ENCODE measurements at places on chromosomes 7 and 10.

- peak; percentile 53 for DNase-seq
These were observed 249.2 kb downstream of the SFMBT2 start for GRCh38 chr10:7161484-7162250.

- peak; percentile 4 for DNase-seq
These were observed 820 bp upstream of the NRG3 start for GRCh38 chr10:81873932-81874816.

DNA sequence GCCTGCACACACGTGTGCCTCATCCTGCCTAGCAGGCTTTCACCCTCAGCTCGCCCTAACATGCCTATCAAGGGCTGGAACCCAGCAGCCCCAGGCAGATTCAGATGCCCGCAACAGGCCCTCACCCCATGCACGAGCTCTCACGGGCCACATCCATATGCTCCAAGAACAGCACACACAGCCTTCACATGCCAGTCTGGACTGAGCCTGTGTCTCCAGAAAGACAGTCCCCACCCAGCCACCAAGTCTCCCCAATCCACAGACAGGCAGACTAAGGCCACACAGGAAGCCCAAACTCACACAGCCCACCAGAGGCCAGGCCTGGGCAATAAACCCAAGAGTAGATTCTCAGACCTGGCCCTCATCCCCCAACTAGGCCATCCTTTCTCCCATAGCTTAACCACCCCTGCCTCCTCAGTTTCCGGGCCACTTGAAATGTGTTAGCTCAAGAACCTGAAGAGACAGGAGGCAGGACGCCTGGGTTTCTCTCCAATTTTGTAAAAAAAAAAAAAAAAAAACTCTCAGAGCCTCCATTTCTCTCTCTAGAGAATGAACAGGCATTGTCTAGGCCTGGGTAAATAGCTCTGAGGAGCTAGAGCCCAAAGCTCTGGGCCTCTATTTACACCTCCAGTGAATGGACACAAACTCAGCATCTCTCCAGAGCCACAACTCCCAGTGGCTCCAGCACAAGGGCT lies 6.8 kb downstream of the LDB1 start:
- no peak for DNase-seq

DNA sequence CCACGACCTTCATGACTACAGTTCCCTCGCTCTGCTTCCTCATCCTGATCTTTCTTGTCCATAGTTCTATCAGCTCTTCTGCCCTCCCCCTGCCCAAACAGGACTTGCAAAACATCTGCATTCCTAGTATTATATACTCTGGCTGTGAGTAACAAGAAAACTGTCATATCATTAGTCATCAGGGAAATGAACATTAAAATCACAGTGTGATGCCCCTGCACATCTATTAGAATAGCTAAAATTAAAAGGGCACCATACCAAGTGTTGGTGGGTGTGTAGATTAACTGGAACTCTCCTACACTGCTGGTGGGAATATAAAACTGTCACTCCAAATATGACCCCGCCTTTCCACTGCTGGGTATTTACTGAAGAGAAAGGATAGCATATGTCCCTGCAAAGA lies 141.8 kb downstream of the C7orf25 start:
- DNase-seq = peak; percentile 37

- DNase-seq = no peak
These were observed 4.9 kb downstream of the CCDC172 start for GRCh38 chr10:116329153-116329552.

DNA sequence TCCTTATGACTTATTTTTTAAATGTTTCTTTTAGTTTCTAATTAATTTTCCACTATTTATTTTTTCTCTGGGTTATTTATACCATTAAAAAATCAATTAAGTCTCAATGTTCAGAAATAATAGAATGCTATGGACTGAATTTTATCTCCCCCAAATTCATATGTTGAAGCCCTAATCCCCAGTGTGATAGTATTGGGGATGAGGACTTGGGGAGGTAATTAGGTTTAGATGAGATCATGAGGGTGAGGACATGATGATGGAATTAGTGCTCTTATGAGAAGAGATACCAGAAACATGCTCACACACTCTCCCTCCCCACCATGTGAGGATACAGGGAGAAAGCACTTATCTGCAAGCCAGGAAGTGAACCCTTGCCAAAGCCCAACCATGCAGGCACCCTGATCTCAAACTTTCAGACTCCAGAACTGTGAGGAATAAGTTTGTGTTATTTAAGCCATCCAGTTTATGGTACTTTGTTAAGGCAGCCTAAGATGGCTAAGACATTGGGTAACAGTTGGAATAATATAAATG lies 202.6 kb downstream of the MDFIC start:
- peak; percentile 25 for DNase-seq

- no peak for DNase-seq
These were observed 62.6 kb downstream of the ZNF777 start for GRCh38 chr7:149398195-149398820.

DNA sequence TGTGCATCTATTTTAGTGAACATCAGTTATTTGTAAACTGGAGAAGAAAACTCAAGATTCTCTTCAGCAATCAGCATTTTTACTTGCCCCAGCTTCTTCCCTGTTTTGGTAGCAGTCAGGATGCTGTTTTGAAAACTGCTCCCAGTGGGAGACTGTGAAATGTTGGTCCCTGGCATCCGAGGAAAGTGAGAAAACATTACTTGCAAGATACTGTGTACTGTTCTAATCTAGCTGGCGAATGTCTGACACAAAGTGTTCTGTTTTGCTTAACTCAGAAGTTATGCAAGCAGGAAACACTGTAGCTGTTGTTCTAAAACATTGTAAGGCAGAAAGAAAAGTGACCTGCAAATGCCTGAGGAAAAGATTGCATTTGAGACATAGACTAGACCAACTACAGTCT lies 171.8 kb upstream of the POM121L12 start:
- no peak for DNase-seq

DNA sequence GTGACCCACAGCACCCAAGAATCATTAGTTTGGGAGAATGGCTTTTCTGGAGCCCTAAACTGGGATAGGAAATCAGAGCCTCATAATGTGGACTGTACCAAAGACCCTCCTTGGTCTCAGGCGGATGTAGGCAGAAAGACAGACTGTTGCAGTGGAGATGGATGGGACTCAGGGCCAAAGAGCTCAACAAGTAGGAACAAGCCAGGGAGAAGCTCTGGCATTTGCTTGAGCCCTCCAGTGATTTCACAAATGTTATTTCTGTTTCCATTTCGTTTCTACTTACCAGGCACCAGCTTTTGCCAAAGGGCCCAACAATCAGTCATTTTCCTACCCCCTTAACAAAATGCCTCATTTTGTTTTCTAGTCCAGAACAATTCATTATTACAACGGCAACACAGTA lies 762.7 kb downstream of the KCNMA1 start:
- no peak for DNase-seq

DNA sequence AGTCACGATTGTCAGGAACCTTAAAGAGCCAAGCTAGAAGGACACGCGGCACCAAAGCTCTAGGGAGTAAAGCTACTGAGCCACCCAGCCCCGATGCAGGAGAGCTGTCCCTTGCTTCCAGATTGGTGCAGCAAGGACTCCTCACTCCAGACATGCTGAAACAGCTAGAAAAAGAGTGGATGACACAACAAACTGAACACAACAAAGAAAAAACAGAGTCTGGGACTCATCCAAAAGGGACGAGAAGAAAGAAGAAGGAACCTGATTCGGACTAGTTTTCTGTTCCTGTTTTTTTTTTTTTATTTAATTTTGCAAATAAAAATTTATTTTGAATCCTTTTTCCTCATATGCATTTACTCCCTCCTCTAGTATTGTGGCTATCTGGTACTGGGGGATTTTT lies 11.4 kb upstream of the HKDC1 start:
- no peak for DNase-seq

GRCh38 chr10:33117816-33118215 lies 159.8 kb upstream of the ITGB1 start:
- no peak for DNase-seq

- DNase-seq = no peak
These were observed 20.3 kb downstream of the ZNF783 start for GRCh38 chr7:149282331-149282655.

GRCh38 chr7:120628251-120628650 lies 229.7 kb downstream of the TSPAN12 start:
- DNase-seq = no peak

GRCh38 chr10:71221586-71222202 lies 9.3 kb downstream of the UNC5B start:
- DNase-seq = no peak

DNA sequence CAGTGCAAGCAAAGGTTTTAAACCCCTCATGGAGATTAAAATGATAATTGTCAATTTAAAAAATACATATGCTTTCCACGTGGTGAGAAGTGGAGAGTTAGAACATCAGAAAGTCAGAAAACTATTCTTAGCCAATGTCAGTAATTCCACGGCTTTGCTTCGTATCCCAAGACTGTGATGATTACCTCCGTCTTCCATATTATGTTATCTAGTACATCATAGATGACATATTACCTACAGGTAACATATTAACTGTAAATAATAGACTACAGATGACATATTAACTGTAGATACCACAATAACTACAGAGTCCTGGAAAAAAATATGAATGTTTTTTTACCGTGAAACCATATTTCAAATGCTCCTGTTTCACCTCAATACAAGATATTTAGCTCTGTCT lies 579.4 kb upstream of the PFKP start:
- no peak for DNase-seq

- no peak for DNase-seq
These were observed 66.1 kb upstream of the STK17A start for GRCh38 chr7:43516581-43517342.

All from foreskin fibroblast (primary cell).